ENCODE measurements at places on chromosomes 3 and 15. TPM values are rescaled to one million over a fixed set of nuclear protein-coding genes. Genes with fewer than 3 reads are reported as not detected.

Gene WDR93
- total RNA-seq: not detected

Gene SLC22A14
- not detected for total RNA-seq

Gene ALPK3
- total RNA-seq: 3.1 TPM

Gene SLC6A11
- 7.1 TPM for total RNA-seq

Gene ECE2
- total RNA-seq: not detected

Gene LRRIQ4
- 0.09 TPM for total RNA-seq

Gene PDIA3
- total RNA-seq: 109 TPM

DNA sequence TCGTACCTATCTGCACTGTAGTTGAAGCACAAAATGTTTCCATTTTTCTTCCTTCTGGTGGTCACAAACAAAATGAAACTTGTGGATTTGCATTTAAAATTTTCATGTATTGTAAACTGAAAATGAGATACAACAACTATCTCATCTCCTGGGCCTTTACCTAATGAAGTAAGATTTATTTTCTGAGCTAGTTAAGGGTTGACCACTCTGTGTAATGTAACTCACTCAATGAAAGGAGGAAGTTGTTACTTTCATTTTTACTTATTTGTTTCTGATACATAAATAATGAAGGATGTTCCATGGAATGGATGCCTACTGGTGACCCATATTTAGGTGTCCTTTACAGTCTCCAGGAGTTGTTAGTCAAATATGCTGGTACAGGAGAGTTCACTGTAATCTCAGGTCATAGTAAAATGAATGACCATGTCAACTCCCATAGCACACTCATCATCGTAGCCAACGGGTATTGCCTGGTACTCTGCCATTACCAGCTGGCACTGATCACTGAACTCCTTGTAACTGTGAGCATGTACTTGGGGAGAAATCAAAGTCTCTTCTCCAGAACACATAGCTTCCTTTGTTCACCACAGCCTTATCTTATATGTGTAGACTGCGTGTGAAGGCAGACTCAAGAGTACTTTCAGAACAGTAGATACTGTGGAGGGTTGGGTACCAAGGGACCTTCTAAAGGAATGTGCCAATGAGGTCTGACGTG, 474.2 kb upstream of the ROBO2 start:
- no peaks in the 10 kb centered on the region for H3K36me3 ChIP-seq
- H3K4me3 ChIP-seq: no peak overlapping the region
- H3K4me1 ChIP-seq: no peaks in the 10 kb centered on the region
- H3K27ac ChIP-seq: no peak overlapping the region
- no peaks in the 10 kb centered on the region for H3K27me3 ChIP-seq
- DNase-seq: no peak

- H3K27me3 ChIP-seq: no peaks in the 10 kb centered on the region
- no peak for DNase-seq
- H3K4me1 ChIP-seq: no peaks in the 10 kb centered on the region
Measured at GRCh38 chr3:100833483-100833882, 124.2 kb downstream of the TFG start.

DNA sequence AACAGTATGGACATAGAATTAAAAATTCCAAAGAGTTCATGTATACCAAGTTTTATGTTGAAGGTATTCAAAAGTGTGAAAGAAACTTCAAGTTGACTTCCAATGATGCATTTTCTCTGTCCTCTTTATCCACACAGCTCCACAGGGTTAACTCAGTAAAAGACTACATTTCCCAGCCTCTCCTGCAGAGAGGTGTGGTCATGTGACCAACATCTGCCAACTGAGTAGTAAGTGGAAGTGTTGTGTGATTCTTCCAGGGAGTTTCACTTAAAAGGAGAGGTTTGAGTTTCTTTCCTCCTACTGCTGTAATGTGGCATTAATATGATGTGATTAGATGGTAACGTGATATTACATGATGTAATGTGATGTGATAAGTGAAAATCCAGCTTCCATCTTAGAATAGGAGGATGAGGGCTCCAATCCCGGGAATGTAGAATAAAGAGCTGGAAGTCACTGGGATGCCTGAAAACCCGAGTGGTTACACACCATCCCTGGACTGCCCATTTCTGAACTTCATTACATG, 280.6 kb downstream of the ARRDC4 start:
- H3K27me3 ChIP-seq: no peaks in the 10 kb centered on the region
- H3K4me3 ChIP-seq: no peak overlapping the region
- DNase-seq: no peak

GRCh38 chr3:114313426-114313825, 19.6 kb downstream of the TIGIT start:
- no peak for DNase-seq
- no peak overlapping the region for H3K4me3 ChIP-seq
- peaks cover 8% of the 10 kb centered on the region for H3K36me3 ChIP-seq

DNA sequence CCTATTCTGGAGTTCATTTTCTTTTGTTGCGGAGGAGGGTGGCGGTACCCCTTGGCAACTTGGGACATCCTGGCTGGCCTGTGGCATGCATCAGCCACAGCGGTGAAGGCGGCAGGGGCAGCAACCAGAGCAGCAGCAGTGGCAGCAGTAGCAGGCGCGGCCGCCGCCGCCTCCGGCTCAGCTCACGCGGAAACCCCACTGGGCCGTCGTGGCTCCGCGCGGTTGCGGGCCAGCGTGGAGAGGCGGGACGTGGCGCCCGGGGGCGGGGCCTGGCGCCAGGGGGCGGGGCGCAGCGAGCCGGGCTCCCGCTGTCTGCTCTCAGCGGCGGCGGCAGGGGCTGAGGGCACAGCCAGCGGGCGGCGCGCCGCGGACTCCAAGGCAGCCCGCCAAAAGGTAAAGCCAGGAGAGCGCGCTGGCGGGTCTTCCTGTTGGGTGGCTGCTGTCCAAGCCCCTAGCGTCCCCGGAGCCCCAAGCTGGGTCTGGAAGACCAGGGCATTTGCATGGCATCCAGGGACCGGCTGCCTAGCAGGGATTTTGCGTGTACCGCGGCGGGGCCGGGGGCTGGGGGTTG, 334.4 kb upstream of the THRB start:
- no peaks in the 10 kb centered on the region for H3K36me3 ChIP-seq
- H3K27ac ChIP-seq: no peak overlapping the region
- H3K27me3 ChIP-seq: no peaks in the 10 kb centered on the region
- H3K4me1 ChIP-seq: peaks cover 11% of the 10 kb centered on the region
- DNase-seq: peak; percentile 38

GRCh38 chr15:58465866-58466517, 34.2 kb downstream of the LIPC start:
- no peak overlapping the region for H3K4me3 ChIP-seq
- H3K27ac ChIP-seq: peak overlapping the region; percentile 74
- H3K36me3 ChIP-seq: no peaks in the 10 kb centered on the region

DNA sequence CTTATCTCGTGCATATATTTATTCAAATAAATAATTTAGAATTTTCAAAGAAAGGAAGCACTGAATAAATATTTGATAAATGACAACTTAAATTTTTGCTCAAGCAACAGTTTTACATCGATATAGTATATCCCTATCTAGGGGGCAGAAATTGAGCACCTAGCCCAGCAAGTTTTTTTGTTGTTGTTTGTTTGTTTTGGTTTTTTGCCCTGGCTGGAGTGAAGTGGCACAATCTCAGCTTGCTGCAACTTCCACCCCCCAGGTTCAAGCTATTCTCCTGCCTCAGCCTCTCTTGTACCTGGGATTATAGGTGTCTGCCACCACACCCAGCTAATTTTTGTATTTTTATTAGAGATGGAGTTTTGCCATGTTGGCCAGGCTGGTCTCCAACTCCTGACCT, 42.4 kb downstream of the OIP5 start:
- DNase-seq: no peak
- H3K27me3 ChIP-seq: no peaks in the 10 kb centered on the region
- H3K4me3 ChIP-seq: no peak overlapping the region
- peaks cover 10% of the 10 kb centered on the region for H3K4me1 ChIP-seq

GRCh38 chr3:197793247-197793646, 2.2 kb downstream of the LRCH3 start:
- H3K4me3 ChIP-seq: no peak overlapping the region
- H3K36me3 ChIP-seq: no peaks in the 10 kb centered on the region
- no peak for DNase-seq

DNA sequence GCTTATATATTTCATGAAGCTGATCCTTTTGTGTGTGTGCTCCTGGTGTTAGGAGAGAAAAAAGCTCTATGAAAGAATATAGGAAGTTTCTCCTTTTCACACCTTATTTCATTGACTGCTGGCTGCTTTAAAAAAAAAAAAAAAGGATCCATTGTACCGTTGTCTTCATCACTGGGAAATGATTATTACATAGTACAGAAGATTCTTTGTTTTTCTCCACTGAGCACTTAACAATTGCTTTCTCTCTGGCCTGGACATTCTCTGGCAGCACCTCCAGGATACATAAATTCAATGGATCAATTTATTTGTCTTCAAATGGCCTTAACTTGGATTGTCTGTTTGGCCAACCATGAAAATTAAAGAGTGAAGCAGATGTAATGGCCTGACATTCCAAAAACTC, 37.2 kb downstream of the DPH3 start:
- no peak overlapping the region for H3K4me3 ChIP-seq
- DNase-seq: no peak
- no peak overlapping the region for H3K27ac ChIP-seq

- no peak overlapping the region for H3K27ac ChIP-seq
- H3K4me3 ChIP-seq: no peak overlapping the region
- no peaks in the 10 kb centered on the region for H3K27me3 ChIP-seq
- no peak for DNase-seq
- H3K4me1 ChIP-seq: no peaks in the 10 kb centered on the region
Measured at GRCh38 chr15:50260969-50261496, 4.5 kb downstream of the HDC start.

DNA sequence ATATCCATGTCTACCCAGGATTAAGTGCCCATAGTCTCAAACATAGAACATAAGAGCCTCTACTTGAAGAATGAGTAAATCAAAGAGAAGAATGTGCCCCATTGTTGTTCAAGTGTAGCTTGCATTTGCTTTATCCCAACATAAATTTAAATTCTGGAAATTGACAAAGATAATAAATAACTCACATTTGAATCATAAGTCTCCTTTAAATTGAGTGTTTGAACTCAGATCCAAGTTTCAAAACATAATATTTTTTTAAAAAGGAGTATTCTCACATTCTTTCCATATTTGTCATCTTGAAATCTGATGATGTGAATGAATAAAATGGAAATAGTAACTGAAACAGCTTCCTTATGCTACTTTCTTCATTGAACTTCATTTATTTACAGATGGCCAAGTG, 135.2 kb downstream of the MECOM start:
- no peaks in the 10 kb centered on the region for H3K4me1 ChIP-seq
- no peak overlapping the region for H3K4me3 ChIP-seq
- no peaks in the 10 kb centered on the region for H3K36me3 ChIP-seq
- no peak for DNase-seq

DNA sequence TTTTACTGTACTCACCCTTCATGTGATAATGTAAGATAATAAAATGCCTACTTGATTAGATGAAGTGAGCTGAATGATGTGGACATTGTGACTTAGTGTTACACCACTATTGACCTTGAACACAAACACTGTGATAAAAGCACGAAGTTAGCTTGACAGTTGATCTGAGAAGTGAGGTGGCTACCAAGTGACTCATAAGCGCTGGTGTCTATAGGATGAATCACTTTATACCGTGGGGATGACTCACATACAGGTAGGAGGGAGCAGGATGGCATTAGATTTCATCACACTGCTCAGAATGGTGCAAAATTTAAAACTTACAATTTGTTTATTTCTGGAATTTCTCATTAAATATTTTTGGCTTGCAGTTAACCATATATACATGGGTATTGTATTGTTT, 174.7 kb upstream of the CNTN3 start:
- H3K4me3 ChIP-seq: no peak overlapping the region
- H3K27me3 ChIP-seq: no peaks in the 10 kb centered on the region
- no peaks in the 10 kb centered on the region for H3K36me3 ChIP-seq
- no peak overlapping the region for H3K27ac ChIP-seq
- no peak for DNase-seq

DNA sequence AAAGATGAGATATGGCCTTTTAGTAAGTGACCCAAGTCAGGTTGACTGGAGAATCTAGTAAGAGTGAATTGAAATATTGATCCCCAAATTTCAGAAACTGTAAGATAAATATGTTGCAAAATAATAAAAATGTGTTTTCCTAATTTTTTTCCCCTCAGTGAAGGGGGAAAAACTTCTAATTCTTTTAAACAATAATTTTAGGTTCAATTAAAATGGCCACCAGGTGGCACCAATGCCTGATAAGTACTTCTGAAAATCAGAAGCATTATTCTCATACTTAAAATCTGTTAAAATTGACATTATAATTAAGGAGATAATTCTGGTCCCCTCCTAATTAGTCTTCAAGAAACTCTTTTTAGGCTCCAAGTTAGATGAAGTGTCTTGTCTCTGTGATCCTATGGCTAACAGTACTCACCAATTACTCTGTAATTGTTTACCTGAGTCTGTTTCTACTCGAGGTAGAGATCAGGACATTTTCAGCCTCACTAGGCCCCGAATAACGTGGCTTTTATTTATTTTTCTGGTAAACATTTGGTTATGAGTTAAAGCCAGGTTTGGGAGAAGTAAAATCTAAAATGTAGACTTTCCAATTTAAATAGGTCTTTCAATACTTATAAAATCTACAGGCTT, 52.6 kb downstream of the NMD3 start:
- H3K4me3 ChIP-seq: no peak overlapping the region
- DNase-seq: no peak
- H3K4me1 ChIP-seq: no peaks in the 10 kb centered on the region
- H3K36me3 ChIP-seq: peaks cover 7% of the 10 kb centered on the region
- H3K27ac ChIP-seq: no peak overlapping the region

- no peak for DNase-seq
- no peak overlapping the region for H3K4me3 ChIP-seq
- H3K4me1 ChIP-seq: peaks cover 8% of the 10 kb centered on the region
- no peaks in the 10 kb centered on the region for H3K36me3 ChIP-seq
Measured at GRCh38 chr15:40161693-40162391, 973 bp downstream of the BUB1B start.

- no peaks in the 10 kb centered on the region for H3K36me3 ChIP-seq
- no peak overlapping the region for H3K27ac ChIP-seq
- no peaks in the 10 kb centered on the region for H3K27me3 ChIP-seq
- H3K4me1 ChIP-seq: no peaks in the 10 kb centered on the region
- H3K4me3 ChIP-seq: no peak overlapping the region
Measured at GRCh38 chr15:54387799-54388198, 409.6 kb downstream of the UNC13C start.

DNA sequence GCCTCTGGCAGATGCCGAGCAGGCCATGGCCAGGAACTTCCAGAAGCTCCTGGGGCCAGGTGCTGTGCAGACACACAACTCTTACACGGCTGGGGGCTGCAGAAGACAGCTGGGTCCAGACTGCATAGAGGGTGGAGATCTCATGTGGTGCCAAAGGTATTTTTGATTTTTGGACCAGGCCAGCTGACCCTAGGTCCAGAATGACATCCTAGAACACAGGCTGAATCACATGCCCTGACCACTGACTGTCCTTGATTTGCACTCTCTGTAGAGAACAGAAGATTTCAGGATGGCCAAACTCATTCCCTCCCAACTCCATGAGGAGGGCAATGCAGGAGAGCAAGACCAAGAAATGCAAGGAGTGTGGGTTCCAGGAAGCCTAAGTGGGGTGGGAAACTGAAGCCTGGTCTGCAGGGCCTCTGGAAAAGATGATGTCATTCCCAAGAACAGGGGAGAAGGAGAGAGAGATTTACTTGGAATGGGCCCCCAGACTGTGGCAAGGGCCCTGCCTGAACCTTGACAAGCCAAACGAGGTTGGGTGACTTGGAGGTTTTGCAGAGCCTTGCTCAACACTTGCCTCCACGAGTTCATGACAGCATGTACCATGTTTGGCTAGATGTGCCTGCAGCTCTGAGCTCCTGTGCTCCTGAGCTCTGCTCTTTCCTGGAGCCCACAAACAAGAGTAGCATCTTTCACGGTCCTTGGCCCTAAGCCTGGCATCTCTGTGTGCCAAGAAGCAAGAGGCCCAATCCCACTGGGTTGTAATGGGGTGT, 38.5 kb upstream of the CTSH start:
- H3K4me3 ChIP-seq: no peak overlapping the region
- H3K27me3 ChIP-seq: no peaks in the 10 kb centered on the region
- H3K27ac ChIP-seq: no peak overlapping the region
- H3K36me3 ChIP-seq: no peaks in the 10 kb centered on the region
